ENCODE measurements at places on chromosomes 5 and 9.

DNA sequence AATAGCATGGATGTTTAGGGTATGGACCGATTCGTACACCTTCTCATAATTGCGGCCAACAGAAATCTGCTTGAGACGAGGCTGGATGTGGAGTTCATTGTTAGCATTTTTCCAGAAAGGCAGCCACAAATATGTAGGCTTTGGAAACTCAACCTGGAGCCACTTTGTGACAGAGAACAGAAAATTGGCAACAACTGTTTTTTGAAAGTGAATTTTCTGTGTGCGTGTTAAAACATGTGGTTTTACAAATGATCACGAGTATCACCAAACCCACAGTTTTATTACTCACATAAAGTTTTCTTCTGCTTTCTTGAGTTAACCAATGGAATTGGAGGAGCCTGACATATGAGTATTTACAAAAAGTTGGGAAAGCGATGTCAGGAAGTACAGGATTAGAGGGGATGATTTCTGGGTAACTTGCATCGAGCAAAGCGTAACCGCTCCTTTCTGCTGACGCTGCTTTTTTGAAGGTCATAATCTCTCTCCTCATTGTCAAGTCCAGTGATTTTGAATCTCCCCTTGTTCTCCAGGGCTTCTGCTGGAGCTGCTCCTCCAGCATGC, 138.5 kb upstream of the TAF11L2 start:
- ATAC-seq: no peak

GRCh38 chr9:84435902-84436301, 95.3 kb upstream of the SLC28A3 start:
- ATAC-seq: no peak

DNA sequence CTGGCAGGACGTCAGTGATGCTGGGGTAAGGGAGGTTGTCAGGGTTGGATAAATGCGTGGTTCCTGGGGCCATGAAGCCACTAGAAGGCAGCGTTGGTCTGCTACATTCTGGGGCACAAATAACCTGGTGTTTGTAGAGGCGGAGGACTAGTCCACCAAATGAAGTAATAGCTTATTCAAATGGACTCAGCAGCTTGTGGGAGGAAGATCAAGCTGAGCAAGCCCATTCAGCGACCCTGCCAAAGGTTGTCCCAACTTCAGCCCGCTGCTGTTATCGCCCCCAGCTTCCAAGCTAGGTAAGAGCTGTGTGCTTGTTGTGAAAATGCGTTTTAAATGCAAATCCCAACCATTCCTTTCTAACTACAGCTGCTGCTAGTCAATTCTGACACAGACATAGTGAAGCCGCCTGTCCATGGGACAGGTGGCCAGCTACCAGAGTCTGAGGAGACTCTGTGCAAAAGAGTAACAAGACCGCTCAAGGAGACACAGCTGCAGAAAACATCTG, 7.6 kb upstream of the FAM240B start:
- ATAC-seq: no peak

DNA sequence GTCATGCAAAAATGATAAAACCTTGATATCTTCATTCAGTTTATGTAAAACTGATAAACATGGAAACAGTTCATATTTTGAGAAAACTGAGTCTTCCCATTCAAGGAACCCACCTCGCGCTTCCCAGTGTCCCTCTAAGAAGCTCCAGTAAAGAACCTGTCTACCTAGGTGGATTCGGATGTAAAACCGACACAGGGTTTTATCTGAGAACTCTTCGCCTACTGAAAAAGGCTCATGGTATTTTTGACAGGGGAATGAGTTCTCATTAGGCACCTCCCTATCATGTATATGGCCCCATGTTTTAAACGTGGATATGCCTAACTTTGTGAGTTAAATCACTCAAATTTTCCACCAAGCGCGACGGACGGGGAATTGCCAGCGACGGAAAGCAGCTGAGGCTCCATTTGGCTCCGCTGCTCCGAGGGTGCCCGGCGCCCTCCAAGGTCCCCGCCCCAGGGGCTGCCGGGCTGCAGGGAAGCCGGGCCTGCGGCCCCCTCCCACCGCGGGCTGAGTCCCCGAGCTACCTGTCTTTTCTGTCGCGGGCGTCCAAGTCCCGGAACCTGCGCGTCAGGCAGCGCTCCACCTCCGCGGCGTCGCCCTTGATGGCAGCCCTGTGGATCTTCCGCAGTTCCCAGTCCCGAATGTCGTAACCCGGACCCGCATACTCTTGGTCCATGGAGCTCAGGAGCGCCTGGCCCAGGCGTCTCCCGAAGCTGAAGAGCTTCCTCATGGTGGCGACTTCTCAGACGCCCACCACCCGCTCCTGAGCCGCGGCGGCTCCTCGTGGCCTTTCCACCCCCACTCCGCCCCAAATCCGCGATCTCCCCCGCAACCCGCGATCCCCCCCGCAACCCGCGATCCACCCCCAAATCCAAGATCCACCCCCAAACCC, 594 bp downstream of the ANKRD18A start:
- ATAC-seq: no peak

GRCh38 chr9:38176251-38176650, 107.2 kb upstream of the SHB start:
- no peak for ATAC-seq

GRCh38 chr9:32738501-32739172, 44.7 kb upstream of the TMEM215 start:
- ATAC-seq: peak; percentile 41

DNA sequence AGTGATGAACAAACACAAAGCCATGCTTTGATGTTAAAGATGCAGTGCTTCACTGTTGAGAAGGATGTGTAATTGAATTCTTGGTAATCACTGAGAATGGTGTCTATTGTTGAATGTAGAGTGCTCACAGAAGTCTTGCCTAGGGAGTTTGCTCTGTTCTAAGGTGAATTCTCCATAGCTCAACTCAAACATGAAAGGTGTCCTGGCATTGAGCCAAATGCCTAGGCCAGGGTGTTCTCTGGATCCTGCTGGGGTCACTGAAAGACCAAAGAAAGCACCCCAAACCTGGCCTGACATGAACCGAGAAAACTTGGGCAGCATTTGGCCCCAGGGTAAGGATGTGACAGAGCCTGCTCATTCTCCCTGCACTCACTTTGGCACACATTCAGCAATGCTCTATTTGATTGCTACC, 217.3 kb downstream of the ARL15 start:
- ATAC-seq: no peak

DNA sequence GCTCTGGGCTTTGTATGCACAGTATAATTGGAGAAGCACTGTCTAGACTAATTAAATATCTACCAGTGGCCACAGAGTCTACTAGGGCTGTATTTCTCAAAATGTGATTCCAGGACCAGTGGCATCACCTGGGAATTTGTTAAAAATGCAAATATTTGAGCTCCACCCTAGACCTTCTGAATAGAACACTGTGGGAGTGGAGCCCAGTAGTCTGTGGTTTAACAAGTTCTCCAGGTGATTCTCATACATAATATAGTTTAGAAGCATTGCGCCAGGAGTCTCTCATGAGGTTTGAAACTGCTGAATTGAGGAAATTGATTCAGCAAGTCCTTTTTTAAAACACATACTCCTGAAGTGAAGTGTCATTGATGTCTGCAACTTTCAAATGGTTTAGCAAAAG, 74.7 kb downstream of the FCHO2 start:
- no peak for ATAC-seq

DNA sequence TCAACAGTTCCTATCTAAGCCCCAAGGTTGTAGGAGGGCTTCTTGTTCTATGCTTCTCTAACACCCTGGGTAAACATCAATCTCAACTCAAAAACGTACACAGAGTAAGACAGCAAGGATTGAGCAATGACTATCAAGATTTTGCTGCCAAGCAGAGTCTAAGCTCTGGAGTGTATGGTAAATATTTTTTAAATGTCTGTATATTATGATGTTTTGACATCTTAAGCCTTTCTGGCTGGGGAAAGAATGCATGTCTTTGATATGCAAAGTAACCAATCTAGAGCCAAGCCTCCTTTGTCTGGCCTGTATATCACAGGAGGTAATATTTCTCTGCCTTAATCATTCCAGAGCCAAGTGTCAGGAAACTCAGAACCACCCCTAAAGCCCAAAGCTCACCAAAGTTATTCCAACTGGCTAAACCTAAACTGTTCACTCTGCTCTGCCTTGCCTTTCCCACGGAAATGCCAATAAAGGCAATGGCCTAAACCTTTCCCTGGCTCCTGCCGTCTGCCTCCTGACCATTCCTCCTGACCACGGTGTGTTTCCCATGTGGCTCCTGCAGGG, 45.2 kb downstream of the YIPF5 start:
- ATAC-seq: no peak

DNA sequence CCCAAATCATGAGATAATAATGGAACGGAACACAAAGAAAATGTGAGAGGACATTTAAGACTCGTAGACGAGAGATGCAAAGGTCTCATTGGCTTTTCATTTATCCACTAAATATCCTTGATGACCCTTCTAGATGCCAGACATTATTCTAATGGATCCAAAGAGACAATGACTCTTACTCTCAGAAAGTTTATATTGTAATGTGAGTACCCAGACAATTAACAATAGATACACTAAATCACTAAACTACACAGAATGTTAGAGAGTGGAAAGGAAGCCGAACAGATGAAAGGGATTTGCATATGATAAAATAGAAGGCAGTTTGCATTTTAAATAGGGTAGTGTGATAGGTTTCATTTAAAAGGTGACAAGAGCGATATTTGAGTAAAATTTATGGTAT, 973.3 kb downstream of the TAF11L14 start:
- ATAC-seq: no peak

- peak; percentile 27 for ATAC-seq
Observed at GRCh38 chr9:117835798-117836197, 131.6 kb downstream of the TLR4 start.

GRCh38 chr9:135664266-135664665, 1.2 kb downstream of the LCN9 start:
- no peak for ATAC-seq

- no peak for ATAC-seq
Observed at GRCh38 chr5:36177715-36178523, 26.0 kb downstream of the SKP2 start.

DNA sequence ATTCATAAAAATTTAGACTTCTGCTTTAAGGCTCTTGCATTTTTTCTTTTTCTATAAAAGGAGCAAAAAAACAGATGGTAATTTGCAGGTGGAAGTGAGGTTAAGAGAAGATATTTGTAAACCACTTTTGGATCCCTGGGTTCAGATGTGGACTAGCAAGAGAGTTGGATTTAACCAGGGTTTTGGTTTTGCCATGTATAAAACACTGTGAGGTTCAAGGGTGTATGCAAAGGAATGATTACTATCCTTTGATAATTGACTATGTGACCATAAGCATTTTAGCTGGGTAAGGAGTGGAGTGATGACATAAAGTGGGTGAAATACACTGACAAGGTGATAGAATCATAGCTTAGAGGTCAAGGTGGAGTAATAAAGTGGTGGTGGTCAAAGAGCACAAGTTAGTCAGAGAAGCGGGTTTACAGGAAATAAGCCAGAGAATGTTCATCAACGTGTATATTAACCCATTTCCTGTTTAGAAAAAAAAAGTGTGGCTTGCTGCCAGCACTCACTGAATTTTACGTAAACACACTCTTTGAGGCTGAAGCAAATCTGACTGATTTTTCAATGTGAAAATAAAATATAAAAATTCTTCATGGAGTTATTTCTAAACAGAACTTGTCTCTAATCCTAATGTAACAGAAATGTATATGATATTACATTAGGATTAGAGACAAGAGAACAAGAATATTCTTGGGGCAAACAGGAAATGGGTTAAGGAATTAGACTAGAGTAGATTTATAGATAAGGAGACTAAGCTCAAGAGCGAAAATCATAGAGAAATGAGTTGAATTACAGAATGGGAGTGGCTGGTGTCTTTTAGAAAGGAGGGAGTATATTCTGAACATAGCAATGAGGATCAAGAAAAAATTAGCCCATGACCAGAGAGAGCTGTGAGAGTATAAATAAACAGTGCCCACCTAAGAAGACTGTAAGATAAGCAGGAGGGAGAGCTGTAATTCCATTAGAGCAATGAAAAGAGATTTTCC, 74.5 kb downstream of the CDKN2A start:
- peak; percentile 44 for ATAC-seq

DNA sequence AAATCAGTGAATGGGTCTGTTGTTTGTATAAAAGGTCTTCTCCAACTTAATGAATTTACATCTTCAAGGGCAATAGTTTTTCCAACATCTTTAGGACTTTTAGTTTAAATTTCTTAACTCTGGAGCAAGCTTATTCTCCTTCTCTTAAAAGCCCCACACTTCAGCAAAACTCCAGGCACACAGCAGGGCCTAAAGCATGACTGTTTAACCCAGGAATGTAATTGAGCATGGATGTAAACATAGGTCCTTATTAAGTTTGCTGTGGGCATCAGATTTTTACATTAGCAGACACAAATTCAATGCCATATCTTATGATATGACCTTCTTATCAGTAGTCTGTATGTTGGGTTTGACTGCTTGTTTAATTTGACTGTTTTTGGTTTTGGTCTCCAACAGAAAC, 78.9 kb downstream of the ABCA1 start:
- ATAC-seq: no peak

DNA sequence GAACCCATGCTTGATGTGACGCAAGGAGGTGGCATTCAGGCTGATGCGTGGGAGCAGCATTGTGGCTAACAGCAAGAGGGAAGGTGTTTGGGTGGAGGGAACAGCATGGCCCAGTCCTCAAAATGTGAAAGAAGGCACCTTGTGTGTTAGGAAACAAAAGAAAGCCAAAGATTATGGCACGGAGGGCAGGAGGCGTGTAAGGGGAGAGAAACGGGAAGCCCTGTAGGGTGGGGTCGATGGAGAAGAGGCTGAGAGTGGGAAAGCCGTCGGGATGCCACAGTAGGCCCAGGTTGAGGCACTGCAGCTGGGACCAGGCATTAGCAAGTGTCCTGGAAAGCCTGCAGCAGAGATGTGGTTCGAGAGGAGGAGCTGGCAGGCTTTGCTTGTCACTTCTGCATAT, 241.1 kb downstream of the GADD45G start:
- ATAC-seq: no peak

DNA sequence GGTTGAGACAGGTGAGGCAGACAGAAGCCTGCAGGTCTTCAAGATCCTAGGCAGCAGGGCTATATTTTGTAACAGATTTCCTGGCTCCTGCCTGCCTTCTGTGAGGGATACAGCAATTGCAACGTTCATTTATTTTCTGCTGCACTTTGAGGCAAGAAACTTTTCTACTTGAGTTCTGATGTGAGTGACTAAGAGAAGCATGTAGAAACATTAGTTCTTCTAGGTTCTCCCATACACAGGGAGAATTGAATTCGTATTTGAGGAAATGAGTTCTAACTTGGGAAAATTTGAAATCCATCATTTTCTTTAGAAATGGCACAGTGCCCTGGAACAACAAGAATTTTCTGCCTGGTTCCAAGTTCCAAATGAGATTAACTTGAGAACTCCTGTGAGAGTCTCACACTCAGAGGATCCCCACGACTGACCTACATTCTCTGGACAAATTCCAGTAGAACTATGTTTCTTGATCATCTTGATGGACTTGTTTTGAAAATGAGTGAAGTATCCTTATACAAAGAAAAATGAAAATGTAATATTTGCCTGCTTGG, 15.0 kb downstream of the MAMDC2 start:
- no peak for ATAC-seq

- peak; percentile 39 for ATAC-seq
Observed at GRCh38 chr9:20552874-20553557, 69.3 kb downstream of the MLLT3 start.

DNA sequence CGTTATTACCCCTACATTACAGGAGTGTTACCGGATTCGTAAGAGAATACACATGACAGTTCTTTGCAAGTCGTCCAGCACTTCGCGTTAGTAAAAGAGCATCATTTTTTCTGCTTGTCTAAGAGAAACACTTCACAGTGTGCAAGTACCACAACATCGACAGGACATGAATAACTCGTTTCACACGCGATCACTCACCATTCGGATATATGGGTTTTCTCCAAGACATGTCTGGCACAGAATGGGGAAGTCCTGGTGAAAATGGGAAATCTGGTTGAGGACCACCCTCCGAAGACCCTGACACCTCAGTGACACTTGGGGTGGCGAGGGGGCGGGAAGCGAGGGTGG, 642 bp downstream of the RBM22 start:
- ATAC-seq: peak; percentile 5
